Dorsolateral prefrontal cortex (tissue), 122 donors: ENCODE measurements at places on chromosomes 4 and X.

DNA sequence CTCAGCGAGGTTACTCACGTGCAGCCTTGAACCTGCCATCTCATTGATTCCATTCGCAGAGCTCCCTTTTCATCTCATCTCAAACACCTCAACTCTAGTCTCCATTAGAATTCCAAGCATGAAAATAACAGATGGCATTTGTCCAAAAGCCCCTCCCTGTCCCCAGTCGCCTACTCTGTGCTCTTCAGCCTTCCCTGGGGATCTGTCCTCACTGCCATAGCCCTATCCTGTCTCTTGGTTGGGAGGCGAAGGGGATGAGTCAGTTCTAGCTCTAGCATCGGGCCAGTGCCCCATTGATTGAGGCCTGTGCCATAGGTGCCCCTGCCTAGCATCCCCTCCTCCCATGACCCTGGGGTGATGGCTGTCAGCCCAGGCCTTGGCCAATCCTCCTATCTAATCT, 134.0 kb upstream of the PJA1 start:
- DNase-seq, result no peak

- DNase-seq, result no peak
Observed at GRCh38 chr4:87657525-87657924, 7.4 kb downstream of the DMP1 start.

GRCh38 chr4:36601864-36602495, 320.6 kb downstream of the DTHD1 start:
- no peak for DNase-seq

DNA sequence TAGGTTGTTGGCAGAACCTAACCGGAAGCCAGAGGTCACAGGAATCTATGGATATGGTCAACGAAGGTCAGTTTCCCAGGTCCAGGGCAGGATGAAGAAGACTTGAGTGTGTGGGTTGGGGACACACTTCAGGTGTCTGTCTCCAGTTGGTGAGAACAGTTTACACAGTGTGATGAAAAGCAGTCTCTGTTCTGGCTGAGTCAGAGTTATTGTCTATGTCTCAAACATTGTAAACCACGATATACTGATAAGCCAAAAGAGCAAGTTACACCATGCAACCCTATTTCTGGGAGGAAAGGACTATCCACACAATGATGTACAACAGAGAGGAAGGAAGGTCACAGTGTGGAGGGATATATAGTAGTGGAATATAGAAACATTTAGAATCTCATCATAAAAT, 187.1 kb upstream of the C1QTNF7 start:
- DNase-seq, result no peak

- DNase-seq, result no peak
Observed at GRCh38 chrX:121301356-121301755, 253.9 kb downstream of the GLUD2 start.

GRCh38 chr4:31084806-31085416, 364.7 kb downstream of the PCDH7 start:
- no peak for DNase-seq

GRCh38 chr4:74188912-74189311, 31.0 kb downstream of the MTHFD2L start:
- DNase-seq, result no peak

- no peak for DNase-seq
Observed at GRCh38 chrX:131187206-131187605, 101.9 kb downstream of the IGSF1 start.

GRCh38 chr4:123819362-123820035, 422.9 kb downstream of the SPRY1 start:
- no peak for DNase-seq

- no peak for DNase-seq
Observed at GRCh38 chrX:71871367-71871766, 39.3 kb upstream of the NHSL2 start.

DNA sequence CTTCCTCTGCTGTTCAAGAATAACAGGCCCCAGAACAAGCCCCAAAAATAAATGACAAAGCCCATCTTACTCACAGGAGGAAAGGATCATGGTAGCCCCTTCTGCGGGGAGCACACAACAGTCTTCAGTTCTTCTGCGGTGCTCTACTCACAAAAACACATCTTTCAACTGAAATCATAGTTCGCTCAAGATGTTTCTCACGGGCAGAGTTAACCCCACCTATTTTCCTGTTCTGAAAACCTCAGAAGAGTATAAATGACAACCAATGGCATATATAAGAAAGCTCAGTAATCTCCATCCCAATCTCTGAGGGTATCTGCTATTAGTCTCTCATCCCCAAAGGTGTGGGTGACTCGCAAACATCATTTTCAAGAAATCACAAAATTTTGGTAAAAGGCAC, at the start of gene TXK:
TSS of gene TXK (minus strand) at position 170 of the 400 bp plus-strand sequence. CDS start at position 90, 80 bp downstream.
- no peak for DNase-seq

DNA sequence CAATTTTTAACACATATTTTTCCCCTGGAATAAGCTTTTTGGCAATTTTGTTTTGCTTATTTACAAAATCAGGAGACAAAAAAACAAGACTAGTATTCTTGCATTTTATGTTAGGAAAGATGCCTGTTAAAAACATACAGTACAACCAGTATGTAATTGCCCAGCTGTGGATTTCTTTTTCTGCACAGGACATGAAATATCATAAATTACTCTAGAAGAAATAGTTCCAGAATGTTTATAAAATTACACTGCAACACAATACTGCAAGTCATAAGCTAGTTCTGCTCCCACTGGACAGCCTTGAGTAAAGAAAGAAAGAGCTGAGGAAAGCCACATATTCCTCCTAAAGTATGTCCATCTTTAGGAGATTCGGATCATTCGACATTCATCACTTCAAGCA, 133.5 kb downstream of the SCFD2 start:
- DNase-seq, result no peak

DNA sequence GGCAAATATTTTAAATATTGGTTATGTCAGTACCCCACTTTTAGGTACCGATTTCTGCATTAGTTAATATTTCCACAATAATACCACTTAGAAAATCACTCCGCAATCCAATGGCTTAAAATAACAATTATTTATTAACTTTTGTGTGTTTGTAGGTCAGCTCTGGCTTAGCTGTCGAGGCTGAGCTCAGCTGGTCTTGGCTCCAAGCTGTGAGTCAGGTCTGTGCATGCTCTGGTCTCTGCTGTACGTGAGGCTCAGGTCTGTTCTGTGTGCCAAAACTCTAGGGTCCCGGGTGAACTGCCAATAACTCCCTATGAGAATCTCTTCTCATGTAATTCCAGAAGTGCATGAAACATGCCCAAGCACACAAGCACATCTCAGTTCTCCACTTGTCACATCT, 245.8 kb upstream of the GK2 start:
- DNase-seq, result no peak

GRCh38 chrX:39310891-39311290, 509.6 kb downstream of the MID1IP1 start:
- no peak for DNase-seq

DNA sequence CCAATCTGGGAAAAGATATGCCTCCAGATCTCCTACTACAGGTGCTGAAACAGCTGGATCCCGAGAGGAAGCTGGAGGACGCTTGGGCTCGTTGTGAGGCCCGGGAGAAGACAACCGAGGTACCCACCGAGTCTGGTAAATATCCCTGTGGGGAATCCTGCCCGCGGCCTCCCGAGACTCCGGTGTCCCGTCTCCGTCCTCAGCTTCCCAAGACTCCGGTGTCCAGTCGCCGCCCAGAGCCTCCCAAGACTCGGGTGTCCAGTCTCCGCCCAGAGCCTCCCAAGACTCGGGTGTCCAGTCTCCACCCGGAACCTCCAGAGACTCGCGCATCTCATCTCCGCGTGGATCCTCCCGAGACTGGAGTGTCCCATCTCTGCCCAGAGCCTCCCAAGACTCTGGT, 639 bp downstream of the FAM47B start:
- DNase-seq, result no peak

GRCh38 chr4:35867057-35867456, 377.3 kb downstream of the ARAP2 start:
- no peak for DNase-seq

- no peak for DNase-seq
Observed at GRCh38 chr4:173516621-173517524, 13.2 kb downstream of the HAND2 start.

- DNase-seq, result no peak
Observed at GRCh38 chrX:38937400-38937799, 136.1 kb downstream of the MID1IP1 start.

GRCh38 chr4:67576538-67576937, 18.0 kb downstream of the STAP1 start:
- DNase-seq, result no peak

DNA sequence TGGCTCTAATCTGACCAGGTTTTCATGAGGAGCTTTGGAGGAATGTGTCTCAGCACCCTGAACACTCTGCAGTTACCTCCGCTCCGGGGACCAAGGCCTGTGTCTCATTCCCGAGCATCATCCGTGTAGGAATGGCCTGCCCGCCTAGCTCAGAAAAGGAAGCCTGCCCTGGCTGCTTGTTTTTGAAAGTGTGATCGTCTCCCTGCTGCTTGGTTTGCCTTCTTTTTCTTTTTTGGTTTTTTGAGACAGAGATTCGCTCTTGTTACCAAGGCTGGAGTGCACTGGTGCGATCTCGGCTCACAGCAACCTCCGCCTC, 73.3 kb downstream of the CRLF2 start:
- no peak for DNase-seq

- DNase-seq, result no peak
Observed at GRCh38 chr4:15912236-15912635, 26.3 kb downstream of the FGFBP1 start.

GRCh38 chrX:148960060-148960459, 459.6 kb downstream of the AFF2 start:
- no peak for DNase-seq

- DNase-seq, result no peak
Observed at GRCh38 chr4:107258359-107258758, 222.2 kb upstream of the DKK2 start.

DNA sequence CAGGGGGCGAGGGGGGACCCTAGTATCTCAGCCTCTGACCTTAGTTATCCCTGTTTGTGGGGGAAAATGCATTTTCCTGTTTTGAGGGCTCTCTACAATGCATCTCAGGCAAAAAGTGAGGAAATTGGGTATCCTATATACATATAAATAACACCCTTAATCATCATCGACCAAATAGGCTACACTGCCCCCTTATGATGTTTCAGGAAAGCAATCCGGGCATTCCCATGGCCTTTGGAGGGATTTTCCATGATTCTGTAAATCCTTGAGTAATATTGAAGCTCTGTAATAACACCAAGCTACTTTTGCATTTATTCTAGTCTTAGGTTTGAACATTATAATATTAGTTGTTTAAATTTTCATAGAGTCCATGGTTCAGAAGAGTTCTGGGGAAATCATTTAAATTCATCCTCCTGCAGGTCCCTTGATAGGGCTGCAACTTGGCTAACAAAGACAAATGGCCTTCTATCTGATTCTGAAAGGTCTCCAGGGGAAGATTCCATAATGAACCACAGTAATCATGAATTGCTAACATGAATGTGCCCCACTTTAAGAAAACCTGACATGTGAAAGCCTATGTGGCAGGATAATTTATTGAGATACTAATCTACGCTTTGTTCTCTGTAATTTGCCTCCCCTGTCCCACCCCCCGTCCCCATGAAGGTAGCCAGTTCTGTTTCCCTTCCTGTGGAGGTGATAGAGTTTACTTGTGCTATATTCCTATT, 91.5 kb upstream of the SCOC start:
- no peak for DNase-seq

GRCh38 chrX:106891762-106892460, 11.2 kb downstream of the RIPPLY1 start:
- no peak for DNase-seq

DNA sequence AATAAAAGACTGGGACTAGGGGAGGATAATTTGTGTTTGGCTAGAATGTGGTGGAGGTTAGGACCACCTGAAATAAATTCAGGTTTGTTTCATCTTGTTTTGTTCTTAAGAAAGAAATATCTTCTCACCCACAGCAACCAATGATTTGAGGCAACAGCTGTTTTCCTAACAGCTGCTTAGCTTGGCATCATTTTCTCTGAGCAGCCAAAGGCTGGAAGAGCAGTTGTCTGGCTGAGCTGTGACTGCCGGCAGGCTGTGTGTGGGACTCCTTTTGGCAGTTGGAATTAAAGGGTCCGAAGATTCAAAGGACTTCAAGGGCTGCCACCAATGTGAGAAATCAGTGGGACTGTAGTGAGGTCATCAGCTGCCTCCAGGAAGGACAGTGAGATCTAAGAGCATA, 5.0 kb downstream of the TRIM75 start:
- DNase-seq, result no peak

GRCh38 chrX:154603438-154604430, 15.3 kb downstream of the CTAG1B start:
- DNase-seq, result no peak

DNA sequence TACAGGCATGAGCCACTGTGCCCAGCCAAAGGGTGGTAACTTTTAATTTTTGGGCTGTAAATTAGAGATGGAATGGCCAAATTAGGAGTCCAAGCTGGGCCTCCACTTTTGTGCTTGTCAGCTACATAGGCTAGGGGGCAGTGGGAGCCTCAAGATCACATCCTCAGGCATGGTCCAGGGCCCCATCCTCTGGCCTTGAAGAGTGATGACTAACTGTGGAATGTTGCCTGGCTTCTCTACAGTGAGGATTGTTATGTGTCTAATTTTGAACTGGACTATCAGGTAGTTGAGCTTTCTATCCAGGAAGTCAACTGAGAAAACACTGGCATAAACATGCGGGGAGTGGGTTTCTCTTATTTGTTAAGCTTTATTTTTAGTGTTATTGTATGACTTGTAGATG, 33.0 kb downstream of the CCNG2 start:
- DNase-seq, result no peak

- no peak for DNase-seq
Observed at GRCh38 chr4:175871774-175872405, 59.8 kb upstream of the GPM6A start.

- no peak for DNase-seq
Observed at GRCh38 chr4:112735474-112735951, 98.6 kb downstream of the LARP7 start.

- DNase-seq, result no peak
Observed at GRCh38 chr4:147769386-147769785, 37.5 kb downstream of the ARHGAP10 start.

GRCh38 chr4:138658518-138658917, 357.1 kb upstream of the NOCT start:
- no peak for DNase-seq

DNA sequence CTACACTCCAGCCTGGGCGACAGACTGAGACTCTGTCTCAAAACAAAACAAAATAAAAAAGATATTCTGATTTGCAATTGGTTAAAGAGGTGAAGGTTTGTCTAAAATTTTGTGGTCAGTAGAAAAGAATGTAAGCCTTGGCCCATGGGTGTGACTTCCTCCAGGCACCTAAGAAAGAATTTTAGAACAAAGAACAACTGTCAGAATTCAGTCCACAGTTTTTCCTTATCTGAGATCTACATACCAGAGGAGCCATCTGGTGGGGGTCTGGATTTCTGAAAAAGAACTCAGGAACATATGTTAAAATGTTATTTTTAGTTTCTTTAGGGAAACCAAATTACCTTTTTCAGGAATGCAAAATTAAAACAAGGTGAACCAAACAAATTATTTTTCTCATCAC, 434.1 kb downstream of the ANKRD50 start:
- DNase-seq, result no peak

GRCh38 chrX:153494541-153495361, at the start of gene BGN:
TSS of gene BGN (plus strand) at chrX:153494980. CDS start at chrX:153504632, 9,652 bp downstream.
- peak; percentile 36 for DNase-seq

GRCh38 chrX:153449368-153450113, 3.7 kb upstream of the TREX2 start:
- DNase-seq, result no peak
